ENCODE measurements at places on chromosomes 4 and X.

DNA sequence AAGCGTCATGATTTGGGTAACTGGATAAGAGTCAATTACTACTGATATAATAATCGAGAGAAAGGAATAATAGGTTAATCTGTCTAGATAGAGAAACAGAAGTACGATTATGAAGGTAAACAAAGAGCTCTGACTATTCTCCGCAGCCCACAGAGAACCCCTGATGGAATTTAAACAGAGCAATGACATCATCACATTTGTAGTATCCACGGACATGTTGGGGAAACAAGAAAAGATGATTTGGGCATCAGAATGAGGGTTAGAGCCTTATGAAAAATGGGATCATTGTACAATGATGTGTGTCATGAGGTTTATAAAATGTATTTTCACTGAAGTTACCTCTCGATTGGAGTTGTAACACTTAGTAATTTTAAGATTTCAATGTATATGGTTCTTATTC is 129.9 kb downstream of the DTHD1 start:
- no peak for DNase-seq

- no peak for DNase-seq
Observed at GRCh38 chrX:132033166-132033565, 10.1 kb downstream of the STK26 start.

DNA sequence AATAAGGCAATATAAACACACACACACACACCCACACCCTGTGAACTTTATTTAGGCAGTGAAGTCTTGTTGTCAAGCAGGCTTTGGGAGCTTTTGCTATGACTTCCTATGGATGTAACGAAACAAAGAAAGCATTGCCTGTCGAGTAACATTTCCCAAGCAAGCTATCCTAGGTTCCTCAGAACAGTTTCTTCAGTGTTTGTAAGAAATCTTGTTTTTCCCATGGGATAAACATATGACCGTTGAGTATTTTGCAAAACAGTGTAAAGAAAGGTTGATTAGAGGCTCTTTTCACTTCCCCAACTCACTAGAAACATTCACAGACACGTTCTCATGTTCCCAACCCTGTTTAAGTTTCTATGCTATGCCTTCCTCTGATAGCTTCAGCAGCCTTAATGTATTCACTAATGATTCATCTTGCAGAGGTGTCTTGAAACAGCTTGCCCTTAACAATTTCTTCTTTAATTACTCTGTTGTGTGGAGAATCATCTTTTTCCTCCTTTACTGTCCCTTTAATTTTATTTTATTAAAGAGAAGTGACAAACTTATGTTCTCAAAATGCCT is 1947.1 kb upstream of the TENM3 start:
- DNase-seq: no peak

DNA sequence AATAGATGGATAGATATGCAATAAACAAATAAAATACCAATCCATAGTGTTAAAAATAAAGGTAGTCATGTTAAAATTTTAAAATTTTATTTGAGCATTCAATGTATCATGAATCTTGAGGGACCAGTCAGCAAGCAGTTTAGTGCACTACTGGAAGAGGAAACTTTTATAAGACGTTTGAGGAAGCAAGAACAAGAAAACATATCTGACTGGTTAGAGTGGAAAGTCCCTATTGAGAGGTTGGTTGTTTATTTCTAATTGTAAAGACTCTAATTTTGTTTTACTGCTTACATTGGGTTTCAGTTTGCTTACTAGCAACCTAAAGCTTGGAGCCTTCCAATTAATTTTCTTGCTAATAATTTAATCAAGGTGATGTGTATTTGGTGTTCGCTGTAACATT is 786.2 kb downstream of the RAB28 start:
- no peak for DNase-seq

GRCh38 chrX:19334945-19335626 is 8.6 kb upstream of the PDHA1 start:
- no peak for DNase-seq

- DNase-seq: peak; percentile 20
Observed at GRCh38 chr4:108352664-108353308, 184.1 kb upstream of the LEF1 start.

GRCh38 chr4:65791111-65791811 is 121.0 kb upstream of the EPHA5 start:
- no peak for DNase-seq

DNA sequence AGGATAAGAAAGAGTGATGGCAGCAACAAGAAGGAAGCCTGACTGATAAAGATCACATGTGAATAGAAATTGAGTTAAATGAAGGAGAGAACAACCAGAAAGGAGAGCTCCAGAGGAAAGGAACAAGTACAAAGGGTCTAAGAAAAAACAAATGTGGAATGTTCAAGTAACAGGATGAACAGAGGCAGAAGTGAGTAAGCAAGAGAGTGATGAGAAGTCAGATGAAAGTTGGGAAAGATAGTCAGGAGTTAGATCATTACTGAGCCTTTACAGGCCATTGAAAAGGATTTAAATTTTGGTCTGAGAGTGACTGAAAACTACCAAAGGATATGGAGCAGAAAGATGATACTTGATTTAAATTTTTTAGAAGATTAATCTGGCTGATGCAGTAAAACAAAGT is 38.1 kb downstream of the NFXL1 start:
- no peak for DNase-seq

DNA sequence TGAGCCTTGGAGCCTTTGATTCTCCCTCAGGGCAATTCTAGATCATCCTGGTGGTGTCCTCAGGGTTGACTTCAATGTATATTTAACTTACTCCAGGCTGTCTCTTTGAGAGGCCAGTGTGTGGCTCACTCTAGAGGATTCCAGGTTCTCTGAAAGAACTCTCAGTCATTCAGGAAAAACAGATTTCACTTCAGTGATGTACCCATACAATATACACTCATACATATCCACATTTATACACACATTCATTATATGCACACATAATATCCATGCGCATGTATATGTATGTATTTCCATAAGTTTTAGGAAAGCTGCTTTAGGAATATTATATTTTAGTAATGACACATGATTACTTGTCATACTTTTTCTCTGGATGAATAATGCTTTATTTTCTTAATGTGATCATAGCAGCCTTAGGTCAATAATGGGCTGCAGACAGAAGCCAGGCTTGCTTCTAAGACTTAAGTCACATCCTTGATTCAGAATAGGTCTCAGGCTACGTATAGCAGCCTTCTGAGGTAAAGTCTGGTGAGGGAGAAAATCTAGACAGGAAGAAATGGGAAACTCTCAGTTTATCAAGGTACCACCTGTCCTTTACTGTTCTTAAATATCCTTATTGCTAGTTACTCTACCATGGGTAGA is 397.0 kb downstream of the GPAT3 start:
- no peak for DNase-seq

DNA sequence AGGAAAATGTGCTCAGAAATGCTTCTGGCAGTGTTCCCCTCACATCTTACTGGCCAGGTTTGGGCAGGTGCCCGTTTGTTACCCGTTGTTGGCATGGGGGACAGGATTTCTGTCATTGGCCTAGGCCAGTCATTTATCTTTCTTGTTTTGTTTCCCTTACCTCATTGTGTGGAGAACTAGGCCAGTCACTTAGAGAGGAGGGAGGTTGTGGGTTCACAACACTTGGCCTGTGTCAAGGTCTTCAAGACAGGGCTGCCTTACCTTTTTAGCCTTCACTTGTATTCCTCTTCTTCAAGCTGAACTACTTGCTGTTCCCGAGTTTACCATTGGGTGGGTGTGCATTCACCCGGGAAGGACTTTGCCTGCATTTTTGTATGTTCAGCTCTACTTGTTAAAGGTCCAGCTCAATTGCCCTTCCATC is 17.7 kb downstream of the SNX25 start:
- no peak for DNase-seq
